ENCODE measurements at places on chromosomes 4 and X.

- no peak for DNase-seq
Observed at GRCh38 chr4:144583658-144584057, 62.3 kb upstream of the HHIP start.

DNA sequence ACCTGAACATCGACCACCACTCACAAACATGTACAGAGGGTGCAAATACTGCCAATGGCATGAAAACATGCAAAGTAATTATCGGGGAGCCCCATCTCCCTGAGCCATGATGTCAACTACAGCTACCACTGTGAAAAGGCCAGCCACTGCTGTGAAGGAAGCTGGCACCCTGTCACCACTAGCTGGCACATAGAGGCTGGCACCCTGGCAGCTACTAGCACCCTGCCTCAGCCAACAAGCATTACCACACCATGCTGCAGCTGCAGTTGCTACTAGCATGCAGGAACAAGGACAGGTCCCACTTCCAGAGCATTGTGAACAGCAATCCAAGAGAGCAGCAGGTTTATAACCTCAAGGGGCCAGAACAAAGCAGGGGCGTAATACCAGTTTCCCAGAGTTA, 81.4 kb downstream of the PRR32 start:
- DNase-seq, result no peak

- DNase-seq, result peak; percentile 4
Observed at GRCh38 chr4:120921456-120922380, 808 bp downstream of the PRDM5 start.

- DNase-seq, result no peak
Observed at GRCh38 chr4:38803833-38804653, 548 bp downstream of the TLR1 start.

GRCh38 chr4:173990126-173990868, 293.2 kb downstream of the FBXO8 start:
- DNase-seq, result no peak

GRCh38 chr4:176256921-176257320, 12.1 kb downstream of the ASB5 start:
- DNase-seq, result no peak

DNA sequence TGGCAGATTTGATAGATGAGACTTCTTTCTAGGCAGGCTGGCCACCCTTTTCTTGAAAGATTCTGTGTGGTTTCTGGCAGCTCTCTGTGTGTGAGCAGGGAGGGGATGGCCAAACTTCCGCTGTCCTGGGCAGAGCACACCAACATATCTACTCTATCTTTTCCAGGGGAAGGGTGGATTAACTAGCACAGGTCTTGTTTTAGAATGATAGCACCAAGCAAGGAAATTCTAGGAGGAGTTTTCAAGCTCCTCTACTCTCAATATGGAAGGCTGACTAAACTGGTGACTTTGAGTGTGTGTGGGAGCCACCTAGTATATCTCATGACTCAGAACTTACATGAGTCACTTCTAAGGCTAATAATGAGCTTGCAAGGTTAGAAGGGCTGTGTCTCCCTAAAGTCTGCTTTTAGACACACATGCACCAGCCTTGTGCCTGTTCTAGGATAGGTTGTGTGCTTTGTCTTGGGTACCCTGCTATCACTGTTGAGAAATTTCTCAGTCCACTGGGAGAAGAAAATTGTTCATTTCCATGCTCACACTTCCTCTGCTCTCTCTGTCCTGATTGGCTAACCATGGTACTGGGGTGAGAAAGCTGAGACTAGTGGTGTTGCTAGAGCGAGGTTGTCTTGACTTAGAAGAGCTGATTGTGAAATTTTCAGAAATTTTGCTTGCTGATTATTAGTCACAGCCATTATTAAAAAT, 72.9 kb downstream of the YIPF6 start:
- no peak for DNase-seq

GRCh38 chr4:108166441-108167315, 2.1 kb downstream of the LEF1 start:
- peak; percentile 26 for DNase-seq

DNA sequence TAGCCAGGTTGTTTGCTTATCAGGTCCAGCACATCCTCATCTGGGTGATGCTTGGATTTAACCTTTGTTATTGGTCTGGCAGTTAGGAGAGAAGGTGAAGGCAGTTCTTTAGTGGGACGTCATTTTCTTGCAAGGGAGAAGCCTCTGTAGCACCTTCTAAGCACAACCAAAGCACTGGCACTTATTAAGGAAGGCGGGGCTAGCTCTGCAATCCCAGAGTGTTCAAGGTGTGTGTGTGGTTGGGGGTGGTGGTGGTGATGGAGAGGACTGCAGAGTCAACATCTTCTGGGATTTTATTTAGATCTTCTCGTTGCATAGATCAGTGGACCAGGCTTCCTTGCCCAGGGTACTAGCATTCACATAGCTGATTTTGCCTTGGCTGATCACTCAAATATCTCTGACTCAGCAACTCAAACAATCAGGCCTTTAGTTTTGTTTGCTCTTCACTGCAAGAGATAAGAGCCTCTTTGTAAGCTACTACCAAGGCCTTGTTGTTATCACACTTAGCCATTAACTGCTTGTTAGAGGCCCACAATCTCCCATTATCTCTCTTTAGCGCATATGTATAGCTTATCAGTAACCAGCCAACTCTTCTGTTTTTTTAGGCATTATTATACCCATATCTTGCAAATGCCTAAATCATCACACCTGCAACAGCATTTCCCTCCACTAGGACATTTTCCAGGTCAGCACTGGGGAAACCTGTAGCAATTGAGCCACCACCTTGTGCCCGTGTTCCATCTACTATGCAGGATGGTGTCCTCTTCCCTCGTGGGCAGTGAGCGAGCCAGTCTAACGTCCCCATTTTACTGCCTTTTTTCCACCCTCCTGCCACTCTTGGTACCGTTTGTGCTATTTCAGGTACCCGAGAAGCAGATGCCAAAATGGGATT, 36.5 kb upstream of the LINC00632 start:
- DNase-seq, result no peak

- peak; percentile 50 for DNase-seq
Observed at GRCh38 chr4:140158365-140159030, 4.5 kb upstream of the MAML3 start.

DNA sequence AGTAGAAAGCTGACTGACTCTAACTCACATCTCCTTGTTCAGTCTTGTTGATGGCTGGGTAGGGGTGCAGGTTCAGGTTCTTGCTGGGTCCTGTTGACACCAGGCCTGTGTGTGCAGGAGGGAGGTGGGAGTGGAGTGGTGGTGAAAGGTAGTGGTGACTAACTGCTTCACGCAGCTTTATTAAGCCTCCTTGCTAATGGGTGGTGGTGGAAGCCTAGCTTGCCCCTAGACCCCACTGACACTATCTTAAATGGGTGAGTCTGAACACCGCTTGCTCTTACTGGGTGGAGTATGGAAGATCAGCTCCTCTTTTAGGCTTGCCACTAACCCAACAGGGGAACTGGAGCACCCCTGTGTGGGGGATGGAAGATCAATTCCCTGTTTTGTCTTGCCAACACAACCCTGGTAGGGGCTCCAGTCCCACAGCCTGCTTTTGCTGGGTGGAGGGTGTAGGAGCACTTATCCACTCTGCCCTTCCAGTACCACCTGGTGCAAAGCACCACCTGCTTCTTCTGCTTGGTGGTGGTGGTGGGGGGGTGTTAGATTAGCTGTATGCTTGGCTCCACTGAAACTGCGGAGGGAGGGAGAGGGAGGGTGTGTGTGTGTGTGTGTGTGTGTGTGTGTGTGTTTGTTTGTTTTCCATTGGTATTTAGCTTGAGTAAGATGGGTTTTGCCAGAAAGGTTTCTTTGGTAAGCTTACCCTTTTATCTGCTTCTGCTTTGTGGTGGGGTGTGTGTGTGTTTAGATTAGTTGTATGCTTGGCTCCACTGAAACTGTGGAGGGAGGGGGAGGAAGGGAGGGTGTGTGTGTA, 25.6 kb downstream of the KDM6A start:
- peak; percentile 21 for DNase-seq

GRCh38 chrX:48573690-48574269, 504 bp upstream of the RBM3 start:
- DNase-seq, result peak; percentile 39

GRCh38 chrX:51860679-51861078, 32.7 kb upstream of the MAGED1 start:
- peak; percentile 0 for DNase-seq
